ENCODE measurements at places on chromosomes 2 and 18. TPM values are rescaled to one million over a fixed set of nuclear protein-coding genes. Genes with fewer than 3 reads are reported as not detected.
A peak's percentile ranks its signal among the peaks of the same experiment; 100 is the strongest.

DNA sequence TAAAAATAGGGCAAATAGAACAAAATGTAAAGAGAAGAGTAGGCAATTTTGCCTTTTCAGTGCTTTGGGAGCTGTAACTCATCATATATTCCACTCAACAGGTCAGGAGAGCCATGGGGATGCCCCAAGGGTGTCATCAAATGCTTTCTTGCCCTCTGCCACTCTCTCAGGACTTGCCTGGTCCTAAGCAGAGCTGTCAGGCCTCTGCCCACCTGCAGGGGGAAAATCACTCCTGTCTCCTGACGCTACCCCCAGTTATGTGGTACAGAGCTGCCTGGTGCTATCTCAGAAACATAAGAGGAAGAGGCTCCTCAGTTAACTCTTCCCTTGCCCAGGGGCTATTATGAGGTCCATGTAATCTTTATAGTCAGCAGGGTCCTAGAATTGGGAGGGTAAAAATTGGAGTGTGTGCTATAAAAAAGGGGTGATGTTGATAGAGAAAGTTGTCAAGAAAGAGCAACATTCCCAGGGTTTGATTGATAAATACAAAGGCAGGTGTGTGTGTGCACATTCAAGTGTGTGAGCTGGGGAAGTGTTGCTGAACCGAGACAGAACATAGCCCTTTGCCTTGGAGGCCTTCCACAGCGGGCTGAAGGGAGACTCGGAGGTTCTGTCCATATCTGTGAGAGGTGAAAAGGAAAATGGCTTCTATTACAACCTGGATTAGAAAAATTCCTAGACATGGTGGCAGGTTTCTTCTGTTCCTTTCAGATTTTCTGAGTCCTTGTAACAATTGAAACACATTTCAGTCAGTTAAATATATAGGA, 25.4 kb downstream of the PTPRM start:
- H3K4me1 ChIP-seq: peaks cover 13% of the 10 kb centered on the region
- H3K36me3 ChIP-seq: no peaks in the 10 kb centered on the region
- peaks cover 3% of the 10 kb centered on the region for H3K27me3 ChIP-seq
- H3K4me3 ChIP-seq: no peak overlapping the region
- no peak for DNase-seq

- no peaks in the 10 kb centered on the region for H3K36me3 ChIP-seq
- peaks cover 16% of the 10 kb centered on the region for H3K27me3 ChIP-seq
- H3K27ac ChIP-seq: no peak overlapping the region
- DNase-seq: no peak
These were observed 83.9 kb upstream of the REV1 start for GRCh38 chr2:99573634-99574251.

AMER3 gene
- not detected for total RNA-seq

- no peaks in the 10 kb centered on the region for H3K27me3 ChIP-seq
- DNase-seq: no peak
- H3K4me3 ChIP-seq: no peak overlapping the region
- H3K36me3 ChIP-seq: no peaks in the 10 kb centered on the region
These were observed 107.9 kb downstream of the ALPK2 start for GRCh38 chr18:58520969-58521368.

DNA sequence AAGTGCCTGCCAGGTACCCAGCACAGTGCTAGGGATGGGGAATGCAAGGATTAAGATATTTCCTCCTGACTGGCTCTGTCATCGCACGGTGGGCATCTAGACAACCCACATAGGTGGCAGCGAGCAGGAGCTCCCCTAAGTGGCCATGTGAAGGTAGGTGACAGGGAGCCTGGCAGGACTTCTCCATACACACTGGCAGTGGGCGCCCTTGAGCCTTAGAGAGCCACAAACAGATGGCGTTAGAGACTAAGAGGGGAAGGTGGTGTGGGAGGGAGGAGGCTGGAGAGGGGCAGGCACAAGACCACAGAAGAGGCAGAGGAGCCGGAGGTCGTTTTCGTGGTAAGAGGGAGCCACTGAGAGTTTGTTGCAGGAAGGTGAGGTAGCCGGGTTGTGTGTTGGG, 15.2 kb downstream of the PRELID3A start:
- no peak for DNase-seq
- no peaks in the 10 kb centered on the region for H3K27me3 ChIP-seq
- H3K4me1 ChIP-seq: peaks cover 7% of the 10 kb centered on the region
- H3K27ac ChIP-seq: no peak overlapping the region
- peaks cover 4% of the 10 kb centered on the region for H3K36me3 ChIP-seq

CXCR1 gene
- not detected for total RNA-seq

DNA sequence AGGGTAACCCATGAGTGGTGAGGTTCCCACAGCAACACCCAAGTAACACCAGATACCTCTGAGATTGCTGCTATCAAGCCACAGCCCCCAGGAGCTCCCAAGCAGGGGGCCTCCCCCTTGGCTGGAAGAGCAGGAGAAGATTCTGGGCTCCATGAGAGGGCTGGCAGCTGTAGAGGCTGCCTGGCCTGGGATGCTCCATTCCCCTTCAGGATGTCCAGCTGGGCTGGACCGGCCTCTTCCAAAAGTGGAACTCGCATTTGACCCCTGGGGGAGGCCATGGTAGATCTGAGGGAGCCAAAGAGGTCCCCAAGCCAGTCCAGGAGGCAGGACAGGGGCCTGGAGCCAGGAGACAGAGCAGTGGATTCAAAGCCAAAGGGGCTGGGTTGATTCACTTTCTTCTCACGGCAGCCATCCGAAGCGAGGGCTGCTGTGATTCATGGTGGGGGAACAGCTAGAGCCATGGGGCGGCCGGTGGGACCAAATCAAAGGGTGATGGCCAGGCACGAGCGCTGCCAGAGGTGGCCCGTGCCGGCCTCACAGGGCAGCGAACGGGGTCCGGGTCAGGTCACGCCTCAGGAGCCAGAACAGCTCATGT, 95.3 kb upstream of the ID2 start:
- peaks cover 51% of the 10 kb centered on the region for H3K4me1 ChIP-seq
- H3K27ac ChIP-seq: peak overlapping the region; percentile 21
- no peak for DNase-seq

GRCh38 chr2:77296791-77297190, 225.4 kb downstream of the LRRTM4 start:
- no peak overlapping the region for H3K27ac ChIP-seq
- no peaks in the 10 kb centered on the region for H3K36me3 ChIP-seq

ARHGAP28 gene
- total RNA-seq: 161 TPM

All from mesothelial cell of epicardium (in vitro differentiated cells).